ENCODE measurements at places on chromosomes 6 and 20. TPM values are rescaled to one million over a fixed set of nuclear protein-coding genes. Genes with fewer than 3 reads are reported as not detected.

- no peak for DNase-seq
Observed at GRCh38 chr6:80528115-80528514, 421.6 kb downstream of the BCKDHB start.

- DNase-seq, result no peak
Observed at GRCh38 chr20:60040471-60041162, 82.4 kb downstream of the CDH26 start.

CYB5R4 gene
- polyA plus RNA-seq, result 9.3 TPM

DEFB110 gene
- not detected for polyA plus RNA-seq

HLA-DOB gene
- 0.27 TPM for polyA plus RNA-seq

All from left renal pelvis (tissue), 4 donors.